ENCODE measurements at places on chromosomes 3 and 15.

DNA sequence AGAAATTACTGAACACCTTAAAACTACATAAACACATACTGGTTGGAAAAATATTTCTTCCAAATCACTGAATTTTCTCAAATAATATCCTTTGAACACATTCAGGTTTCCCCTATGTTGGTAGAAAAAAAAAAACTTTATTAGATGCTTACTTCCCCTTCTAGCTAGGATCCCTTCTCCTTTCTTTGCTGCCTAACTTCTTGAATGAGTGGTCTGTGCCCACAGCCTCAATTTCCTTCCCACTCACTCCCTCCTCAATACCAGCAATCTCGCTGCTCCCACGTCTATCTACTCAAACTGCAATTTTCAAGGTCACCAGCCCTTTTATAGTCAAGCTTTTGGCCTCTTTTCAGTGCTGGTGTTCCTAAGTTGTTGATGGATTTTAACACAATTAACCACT is 8.3 kb downstream of the CD200R1 start:
- peak; percentile 45 for DNase-seq

DNA sequence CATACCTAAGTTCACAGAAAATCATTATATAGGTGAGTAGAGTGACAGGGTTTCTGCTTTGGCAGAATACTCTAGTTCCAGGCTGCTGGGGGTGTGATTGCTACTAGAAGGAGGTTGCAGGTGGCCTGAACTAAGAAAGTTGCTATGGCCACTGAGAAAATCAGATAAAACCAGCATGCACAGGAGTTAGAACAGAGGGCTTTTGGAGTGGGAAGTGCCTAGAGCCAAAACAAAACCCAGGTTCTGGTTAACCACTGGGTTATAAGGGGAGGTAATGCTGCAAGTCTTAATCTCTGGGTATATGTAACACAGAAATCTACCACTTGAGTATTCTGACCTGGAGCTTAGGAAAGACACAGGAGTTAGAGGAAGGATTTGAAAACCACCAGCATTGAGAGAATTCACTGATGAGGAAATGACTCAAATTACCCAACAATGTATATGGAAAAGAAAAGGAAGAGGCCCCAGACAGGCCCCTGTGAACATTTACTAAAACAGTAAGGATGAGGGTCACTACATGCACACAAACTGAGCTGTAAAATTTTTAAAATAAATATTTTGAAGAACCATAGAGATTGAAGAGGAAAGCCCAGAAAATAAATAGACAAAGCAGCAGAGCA is 60.0 kb downstream of the PLOD2 start:
- peak; percentile 10 for DNase-seq

- DNase-seq, result peak; percentile 81
Observed at GRCh38 chr3:60932643-60933042, 318.6 kb downstream of the FHIT start.

GRCh38 chr3:42081838-42082473 is 9.2 kb upstream of the TRAK1 start:
- DNase-seq, result no peak

GRCh38 chr3:43765521-43765971 is 74.8 kb downstream of the ABHD5 start:
- DNase-seq, result no peak

GRCh38 chr15:28131946-28132345 is 32.8 kb upstream of the OCA2 start:
- DNase-seq, result no peak

- no peak for DNase-seq
Observed at GRCh38 chr3:122843604-122844003, 48.7 kb downstream of the SLC49A4 start.

- no peak for DNase-seq
Observed at GRCh38 chr3:198043119-198043518, 83.1 kb downstream of the LMLN start.

DNA sequence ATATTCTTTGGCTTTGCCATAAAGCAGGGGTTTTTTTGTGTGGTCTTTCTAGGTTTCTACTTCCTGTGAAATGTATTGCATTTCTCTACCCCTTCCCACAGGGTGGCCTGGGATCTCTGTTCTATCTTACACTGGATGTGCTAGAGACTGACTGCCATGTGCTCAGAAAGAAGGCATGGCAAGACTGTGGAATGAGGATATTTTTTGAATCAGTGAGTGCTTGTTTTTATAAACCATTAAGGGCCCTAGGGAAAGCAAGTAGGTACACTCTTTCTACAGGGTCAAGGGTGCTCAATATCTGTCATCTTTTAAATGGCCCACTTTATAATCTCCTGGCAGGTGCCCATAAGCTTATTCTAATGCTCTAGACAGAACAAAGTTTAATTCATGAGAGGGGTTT is 730 bp downstream of the FETUB start:
- DNase-seq, result no peak

DNA sequence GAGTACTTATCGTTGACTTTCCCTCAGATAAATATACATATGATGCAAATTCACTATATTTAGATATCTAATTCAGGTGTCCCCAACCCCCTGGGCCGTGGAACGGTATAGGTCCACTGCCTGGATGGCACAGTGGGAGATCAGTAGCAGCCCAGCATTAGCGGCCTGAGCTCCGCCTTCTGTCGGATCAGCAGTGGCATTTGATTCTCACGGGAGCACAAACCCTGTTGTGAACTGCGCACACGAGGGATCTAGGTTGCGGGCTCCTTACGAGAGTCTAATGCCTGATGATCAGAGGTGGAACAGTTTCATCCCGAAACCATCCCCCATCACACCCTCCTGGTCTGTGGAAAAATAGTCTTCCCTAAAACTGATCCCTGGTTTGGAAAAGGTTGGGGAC is 6.9 kb downstream of the KNL1 start:
- no peak for DNase-seq

DNA sequence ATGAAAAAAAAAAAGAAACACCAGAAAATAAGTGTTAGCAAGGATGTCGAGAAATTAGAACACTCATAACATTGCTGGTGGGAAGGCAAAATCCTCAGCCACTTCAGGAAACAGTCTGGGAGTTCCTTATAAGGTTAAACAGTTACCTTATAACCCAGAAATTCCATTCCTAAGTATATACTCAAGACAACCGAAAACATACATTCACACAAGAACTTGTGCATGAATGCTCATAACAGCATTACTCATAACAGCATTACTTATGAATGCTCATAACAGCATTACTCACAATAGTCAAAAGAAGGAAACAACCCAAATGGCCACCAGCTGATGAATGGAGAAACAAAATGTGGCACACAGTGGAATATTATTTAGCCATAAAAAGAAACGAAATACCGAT is 34.8 kb upstream of the DCP1A start:
- no peak for DNase-seq

DNA sequence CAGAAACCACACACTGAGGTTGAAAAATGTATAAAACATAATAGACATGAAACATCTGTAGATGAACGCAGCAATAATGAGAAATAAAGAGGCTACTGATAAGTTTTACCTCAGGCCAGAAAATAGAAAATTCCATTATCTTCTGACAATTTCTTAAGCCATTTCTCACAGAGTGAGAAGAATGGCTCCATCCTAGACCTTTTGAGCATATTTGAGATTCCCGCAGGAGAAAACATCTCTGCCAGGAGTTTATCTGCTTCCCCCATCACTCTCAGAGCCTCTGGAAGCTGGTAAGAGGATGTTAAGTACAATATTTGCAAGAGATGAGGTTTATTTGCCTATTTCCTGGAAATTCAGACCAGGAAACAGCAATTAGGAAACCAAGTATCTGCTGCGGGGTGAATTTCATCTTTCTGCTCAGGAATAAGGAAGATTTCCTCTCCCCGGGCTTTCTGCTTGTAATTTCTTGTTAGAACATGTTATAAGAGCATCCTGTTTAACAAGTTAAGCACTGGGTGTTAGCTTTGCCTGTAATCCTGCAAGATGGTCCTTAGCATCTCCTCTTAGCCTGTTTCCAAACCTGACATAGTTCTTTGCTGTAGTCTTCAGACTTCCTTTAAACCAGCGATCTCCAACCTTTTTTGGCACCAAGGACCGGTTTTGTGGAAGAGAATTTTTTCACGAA is 54.8 kb downstream of the ATP13A4 start:
- no peak for DNase-seq

DNA sequence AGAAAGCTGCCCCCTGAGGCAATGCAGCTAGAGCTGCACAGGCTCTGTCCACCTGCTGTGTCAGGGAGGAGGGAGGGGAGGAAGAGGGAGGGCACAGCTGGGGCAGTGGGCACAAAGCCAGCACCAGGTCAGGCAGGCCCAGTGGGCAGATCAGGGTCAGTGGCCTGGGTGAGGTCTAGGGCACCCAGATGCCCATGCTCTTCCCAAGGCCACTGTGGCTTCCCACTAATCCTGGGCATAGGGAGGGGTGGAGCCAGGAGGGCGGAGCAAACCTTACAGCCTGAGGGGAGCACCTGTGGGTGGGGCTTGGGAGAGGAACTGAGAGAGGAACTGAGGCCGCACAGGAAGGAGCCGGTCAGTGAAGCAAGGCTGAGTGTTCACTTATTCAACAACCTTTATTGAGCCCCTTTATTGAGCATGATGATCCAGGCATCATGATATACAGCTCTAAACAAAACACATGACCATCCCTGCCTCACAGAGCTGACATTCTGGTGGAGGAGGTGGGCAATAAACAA is 55.0 kb downstream of the RHCG start:
- peak; percentile 17 for DNase-seq

DNA sequence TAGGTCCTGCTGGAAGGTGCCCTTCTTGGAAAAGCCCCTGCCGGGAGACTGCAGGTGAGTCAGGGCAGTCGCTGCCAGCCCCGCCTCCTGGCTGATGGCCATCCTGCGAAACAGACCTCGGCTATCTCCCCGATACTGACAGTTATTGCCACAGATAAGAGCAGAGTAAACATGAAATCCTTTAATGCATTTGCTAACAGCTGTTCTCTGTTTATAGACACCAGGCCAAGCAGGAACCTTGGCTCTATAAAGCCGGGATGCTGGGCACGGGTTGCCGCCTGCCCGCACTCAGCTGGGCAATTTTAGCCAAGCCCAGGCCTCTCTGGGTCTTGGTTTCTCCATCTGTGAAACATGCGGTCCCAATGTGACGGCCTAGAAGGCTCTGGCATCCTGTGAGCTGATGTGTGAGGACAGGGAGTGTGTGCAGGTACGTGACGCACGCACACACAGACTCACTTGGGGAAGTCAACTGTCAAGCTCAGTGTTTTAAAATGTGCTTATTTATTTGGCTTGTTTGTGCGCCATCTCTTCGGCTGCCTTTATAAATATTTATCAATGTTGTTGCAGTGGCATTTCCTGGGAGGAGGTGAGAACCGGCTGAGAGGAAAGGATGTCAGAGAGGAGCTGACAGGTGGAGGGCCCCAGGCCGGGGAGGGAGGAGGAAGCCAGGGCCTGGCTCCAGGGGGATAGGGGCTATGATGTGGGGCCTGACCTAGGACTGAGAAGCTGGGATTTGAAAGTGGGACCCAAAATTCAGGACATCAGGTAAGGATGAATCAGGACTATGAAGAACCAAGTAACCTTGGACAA is 50.8 kb upstream of the PRR23E start:
- no peak for DNase-seq

DNA sequence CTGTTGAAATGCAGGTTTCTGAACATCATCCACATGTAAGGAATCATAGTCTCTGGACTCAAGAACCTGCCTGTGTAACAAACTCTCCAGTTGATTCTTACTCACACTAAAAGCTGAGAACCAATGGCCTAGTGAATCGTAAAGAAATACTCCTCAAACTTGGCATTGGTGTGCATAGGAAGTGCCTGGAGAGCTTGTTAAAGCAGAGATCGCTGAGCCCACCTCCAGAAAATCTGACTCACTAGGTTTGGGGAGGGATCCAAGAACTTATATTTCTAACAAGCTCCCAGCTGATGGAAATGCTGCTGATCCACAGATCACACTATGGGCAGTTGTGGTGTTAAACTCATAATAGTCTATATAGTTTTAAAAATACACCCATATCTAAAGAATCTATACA is 55.8 kb upstream of the LMCD1 start:
- DNase-seq, result no peak

DNA sequence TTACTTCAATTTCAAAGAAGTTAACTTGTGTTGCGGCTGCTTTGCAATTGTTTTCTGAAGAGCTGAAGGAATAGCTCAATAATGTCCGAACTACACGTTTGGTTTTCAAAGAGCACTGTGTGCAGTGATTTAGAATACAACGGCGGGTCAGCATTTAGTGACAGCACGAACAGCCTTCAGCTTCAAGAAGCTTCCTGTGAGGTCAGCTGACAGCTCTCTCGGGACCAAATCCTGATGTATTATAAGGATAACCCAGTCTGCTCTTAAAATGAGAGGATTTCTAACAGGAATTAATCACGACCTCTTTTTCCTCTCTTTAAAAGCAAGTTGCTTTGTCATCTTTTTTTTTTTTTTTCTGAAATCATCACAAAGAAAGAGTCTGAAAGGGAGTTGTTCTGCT is 97.9 kb upstream of the UNC13C start:
- DNase-seq, result no peak

- DNase-seq, result no peak
Observed at GRCh38 chr3:162641907-162642306, 1145.3 kb downstream of the OTOL1 start.

DNA sequence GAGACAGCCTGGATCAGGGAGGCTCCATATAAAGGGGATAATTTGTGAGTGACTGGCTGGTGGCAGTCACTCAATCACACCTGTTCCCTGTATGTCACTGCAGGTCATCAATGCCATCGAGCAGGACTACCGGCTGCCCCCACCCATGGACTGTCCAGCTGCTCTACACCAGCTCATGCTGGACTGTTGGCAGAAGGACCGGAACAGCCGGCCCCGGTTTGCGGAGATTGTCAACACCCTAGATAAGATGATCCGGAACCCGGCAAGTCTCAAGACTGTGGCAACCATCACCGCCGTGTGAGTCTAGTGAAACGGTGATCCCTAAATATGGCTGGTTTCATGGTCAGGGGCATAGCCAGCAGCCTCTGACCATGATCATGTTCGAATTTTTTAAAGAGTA is 453.2 kb downstream of the EPHB1 start:
- DNase-seq, result no peak

GRCh38 chr15:77834276-77834990 is 201.7 kb upstream of the LINGO1 start:
- no peak for DNase-seq

DNA sequence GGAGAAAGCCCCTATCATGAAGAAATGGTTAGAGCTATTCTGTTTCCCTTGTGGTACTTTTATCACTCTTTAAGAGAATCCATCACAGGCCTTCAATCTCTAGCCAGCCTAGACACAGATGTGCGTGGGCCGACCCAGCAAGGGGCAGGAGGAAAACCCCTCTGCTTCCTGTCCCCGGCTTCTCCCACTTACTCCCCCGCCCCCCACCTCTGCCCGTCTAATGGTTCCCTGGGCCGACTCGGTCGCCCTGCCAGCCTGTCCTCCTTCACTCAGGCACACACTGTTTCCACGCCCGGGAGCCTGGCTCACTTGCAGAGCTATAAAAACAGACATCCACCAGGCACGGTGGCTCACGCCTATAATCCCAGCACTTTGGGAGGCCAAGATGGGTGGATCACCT is 58.3 kb upstream of the TFRC start:
- DNase-seq, result peak; percentile 65

- DNase-seq, result no peak
Observed at GRCh38 chr3:123375014-123375940, 73.6 kb downstream of the ADCY5 start.

- DNase-seq, result peak; percentile 76
Observed at GRCh38 chr3:184016811-184017671, 643 bp downstream of the ABCC5 start.

Data from hematopoietic multipotent progenitor cell treated with erythropoietin and hydrocortisone succinate and interleukin-3 and kit ligand, for 4 days (in vitro differentiated cells).